Stimulated activated CD8-positive, alpha-beta memory T cell treated with anti-CD3 and anti-CD28 coated beads, Interleukin-7, amount 100 ng/mL, for 4 hours (primary cell): ENCODE measurements at places on chromosomes 11 and 22.

DNA sequence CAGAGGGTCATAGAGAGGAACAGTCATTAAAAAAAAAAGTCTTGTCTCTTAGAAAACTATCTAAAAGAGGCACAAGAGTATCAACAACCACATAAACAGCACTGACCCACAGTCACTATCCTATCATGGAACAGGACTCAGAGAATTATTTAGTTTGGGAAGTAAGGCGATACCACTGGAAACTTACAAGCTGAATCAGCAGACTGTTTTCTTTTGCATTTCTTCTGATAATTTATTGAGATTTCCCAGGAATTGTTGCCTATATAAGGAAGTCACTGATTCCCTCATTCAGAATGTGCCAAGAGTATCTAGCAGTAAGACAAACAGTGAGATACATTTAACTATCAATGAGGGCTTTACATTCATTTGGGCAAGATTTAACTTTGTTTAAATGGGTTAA is 304.1 kb downstream of the GUCY1A2 start:
- no peak for DNase-seq

DNA sequence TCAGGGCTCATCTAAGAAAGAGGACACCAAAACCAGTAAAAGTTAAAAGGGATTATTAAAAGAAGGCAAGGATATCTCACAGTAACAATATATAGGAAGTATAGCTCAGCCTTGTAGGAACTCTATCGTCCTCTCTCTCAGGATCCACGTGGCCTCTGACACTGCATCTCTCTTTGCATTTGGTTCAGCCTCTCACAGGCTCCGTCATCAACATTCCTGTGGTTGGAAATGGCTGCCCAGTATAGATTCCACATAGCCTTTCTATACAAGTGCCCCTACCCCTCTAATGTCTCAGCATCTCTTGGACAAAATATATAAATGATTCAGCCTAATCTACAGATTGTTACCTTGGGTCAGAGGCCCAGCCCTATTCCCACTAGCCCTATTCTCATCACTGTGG is 101.3 kb upstream of the DBX1 start:
- DNase-seq: no peak

- DNase-seq: no peak
Observed at GRCh38 chr11:10205928-10206327, 88.1 kb downstream of the SBF2 start.

- DNase-seq: no peak
Observed at GRCh38 chr11:62472063-62472884, 53.4 kb downstream of the SCGB1A1 start.

- DNase-seq: peak; percentile 75
Observed at GRCh38 chr11:17352950-17353820, 1.6 kb downstream of the NCR3LG1 start.

DNA sequence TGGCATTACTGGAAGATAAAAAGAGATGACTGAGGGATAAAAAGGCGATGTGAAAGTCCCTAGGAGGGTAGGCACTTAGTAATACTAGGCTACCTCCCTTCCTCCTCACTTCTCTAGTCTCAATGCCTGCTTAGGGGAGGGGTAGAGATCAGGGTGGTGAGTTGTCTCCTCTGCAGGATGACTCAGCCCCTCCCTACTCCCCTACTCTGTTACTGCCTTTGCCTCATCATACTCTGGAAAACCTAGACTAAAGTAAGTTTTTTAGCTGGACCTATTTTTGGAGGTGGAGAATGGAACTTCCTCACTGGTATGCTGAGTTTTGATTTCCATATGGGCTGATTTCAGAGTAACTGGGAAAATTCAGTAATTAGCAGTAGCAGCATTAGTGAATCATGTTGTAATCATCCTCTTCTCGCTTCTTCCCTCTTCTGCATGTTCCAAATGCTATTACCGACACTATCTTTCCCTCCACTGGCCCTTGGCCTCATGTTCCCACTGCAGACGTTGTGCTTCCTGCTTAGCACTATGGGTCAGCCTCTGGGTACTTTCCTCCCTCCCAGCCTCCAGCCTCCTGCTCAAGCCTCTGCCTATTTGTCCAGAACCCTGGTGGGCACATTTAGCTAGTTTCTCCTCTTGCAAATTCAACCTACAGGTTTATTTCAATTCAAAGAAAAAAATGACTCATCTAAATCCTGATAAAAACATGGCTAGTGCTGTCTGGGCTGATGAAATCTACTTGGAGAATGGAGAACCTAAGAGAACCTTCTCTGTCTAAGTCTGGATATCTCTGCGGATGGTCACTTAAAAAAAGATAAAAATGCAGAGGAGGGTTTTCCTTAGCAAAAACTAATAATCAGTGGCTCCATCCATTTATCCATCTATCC is 281.7 kb downstream of the ST3GAL4 start:
- DNase-seq: no peak

- DNase-seq: no peak
Observed at GRCh38 chr11:29773656-29774264, 243.1 kb downstream of the KCNA4 start.

- no peak for DNase-seq
Observed at GRCh38 chr11:35014346-35014745, 97.9 kb downstream of the PDHX start.

GRCh38 chr11:33835143-33835878 is 56.6 kb downstream of the LMO2 start:
- no peak for DNase-seq

DNA sequence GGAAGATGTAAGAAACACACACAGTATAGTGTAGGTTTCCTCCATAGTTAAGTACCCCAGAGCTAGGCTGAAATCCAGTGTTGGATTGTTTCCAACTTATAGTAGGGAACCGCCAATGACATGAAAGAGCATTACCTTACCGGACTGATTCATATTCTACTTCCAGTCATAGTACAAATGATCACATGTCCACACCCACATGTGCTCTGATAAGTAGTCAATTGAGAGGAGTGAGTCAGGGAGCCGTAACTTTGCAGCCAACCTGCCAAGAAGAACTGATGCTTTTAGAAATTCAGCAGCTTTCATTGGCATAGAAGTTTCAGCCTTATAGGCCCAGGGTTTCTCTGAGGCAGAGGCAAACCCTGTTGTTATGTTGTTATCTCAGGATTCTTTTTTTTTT is 240.6 kb downstream of the ETS1 start:
- no peak for DNase-seq

DNA sequence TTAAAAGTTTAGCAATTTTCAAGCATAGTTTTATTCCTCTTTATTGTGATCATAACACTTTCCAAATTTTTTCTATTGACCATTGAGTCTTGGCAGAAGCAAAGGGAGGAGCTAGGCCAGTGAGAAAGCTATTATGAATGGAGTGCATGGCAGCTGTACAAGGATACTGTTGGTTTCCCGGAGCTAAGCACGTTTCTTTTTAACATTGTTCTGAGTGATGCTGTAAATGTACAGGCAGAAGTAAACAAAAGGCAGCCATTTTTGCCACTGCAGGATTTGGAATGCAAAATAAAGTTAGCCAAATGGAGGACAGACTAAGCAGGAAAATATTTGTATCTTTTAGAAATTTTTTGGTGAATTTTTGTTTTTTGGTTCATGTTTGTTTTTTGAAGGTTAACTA is 16.2 kb downstream of the CBL start:
- DNase-seq: no peak

- DNase-seq: no peak
Observed at GRCh38 chr11:35084817-35085440, 54.0 kb upstream of the CD44 start.

GRCh38 chr11:68569357-68569756 is 108.8 kb downstream of the PPP6R3 start:
- DNase-seq: no peak

- no peak for DNase-seq
Observed at GRCh38 chr11:69978841-69979614, 99.1 kb upstream of the ANO1 start.

- DNase-seq: no peak
Observed at GRCh38 chr11:68889948-68890446, 13.6 kb downstream of the MRPL21 start.

DNA sequence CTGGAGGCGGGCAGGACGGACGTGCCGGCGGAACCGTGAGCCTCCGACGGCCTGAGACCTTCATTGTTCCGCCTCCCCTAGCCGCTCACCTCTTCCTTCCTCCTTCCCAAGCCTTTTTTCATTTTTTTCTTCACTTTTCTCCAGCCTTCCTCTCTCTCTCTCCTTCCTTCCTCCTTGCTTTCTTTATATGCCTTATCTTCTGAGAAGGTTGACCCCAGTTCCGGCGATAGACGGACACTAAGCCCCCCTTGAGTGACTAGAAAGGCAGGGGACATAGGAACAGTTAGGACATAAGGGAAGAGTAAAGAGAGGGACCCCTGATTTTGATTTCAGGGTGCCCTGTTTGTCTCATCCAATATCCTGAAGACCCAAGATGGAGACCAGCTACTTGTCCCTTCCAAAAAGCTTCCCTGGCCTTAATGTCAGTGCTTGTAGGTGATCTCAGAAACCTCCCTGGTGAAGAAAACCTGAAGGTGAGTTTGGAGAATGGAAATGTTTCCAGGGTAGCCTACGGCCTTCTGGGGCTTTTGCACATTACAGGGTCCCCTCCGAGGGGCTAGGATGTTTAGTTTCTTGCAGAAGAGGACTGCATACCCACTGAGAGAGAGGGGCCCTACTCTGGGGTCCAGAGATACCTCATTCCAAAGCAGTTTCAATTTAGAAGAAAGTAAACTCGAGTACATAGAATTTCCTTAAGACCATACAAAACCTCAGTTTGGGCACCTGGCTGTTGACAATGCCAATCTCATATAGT is 3.5 kb downstream of the ADM start:
- no peak for DNase-seq

GRCh38 chr22:20020533-20021195 is at the start of gene TANGO2:
Gene TANGO2 (plus strand): TSS chr22:20021110. CDS start chr22:20036799, 15,689 bp downstream.
- peak; percentile 91 for DNase-seq

GRCh38 chr22:22944268-22944985 is 56.8 kb downstream of the IGLL5 start:
- no peak for DNase-seq

DNA sequence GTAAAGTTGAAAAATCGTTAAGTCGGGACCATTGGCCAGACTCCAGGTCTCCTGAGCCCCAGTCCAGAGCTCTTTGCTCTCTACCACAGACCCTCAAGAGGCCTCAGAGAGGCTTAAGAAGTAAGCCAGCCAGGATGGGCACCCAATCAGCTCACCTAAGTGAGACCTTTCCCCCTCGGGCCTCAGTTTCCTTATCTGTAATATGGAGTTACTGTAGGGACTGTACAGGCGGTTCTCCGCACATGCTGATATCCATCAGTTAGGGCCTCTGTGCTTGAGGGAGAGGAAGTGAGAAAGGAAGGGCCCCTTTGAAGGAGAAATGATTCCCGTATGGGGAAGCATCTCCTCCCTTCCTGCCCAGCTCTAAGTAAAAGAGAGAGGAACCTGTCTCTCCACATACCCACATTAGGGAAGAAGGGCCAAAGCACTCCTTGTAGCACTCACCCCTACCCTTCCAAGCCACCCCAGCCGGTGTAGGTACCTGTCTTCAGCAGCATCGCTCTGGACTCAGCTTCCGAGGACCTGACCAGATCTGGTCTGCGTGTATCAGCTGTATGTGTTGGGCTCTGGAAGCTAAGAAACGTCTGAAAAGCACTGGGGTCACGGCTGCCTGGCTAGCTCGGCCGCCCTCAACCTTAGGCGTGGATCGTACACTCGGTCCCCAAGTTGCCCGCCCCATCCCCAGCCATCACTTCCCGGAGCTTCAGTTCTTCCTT is 653 bp downstream of the NAGA start:
- DNase-seq: no peak

DNA sequence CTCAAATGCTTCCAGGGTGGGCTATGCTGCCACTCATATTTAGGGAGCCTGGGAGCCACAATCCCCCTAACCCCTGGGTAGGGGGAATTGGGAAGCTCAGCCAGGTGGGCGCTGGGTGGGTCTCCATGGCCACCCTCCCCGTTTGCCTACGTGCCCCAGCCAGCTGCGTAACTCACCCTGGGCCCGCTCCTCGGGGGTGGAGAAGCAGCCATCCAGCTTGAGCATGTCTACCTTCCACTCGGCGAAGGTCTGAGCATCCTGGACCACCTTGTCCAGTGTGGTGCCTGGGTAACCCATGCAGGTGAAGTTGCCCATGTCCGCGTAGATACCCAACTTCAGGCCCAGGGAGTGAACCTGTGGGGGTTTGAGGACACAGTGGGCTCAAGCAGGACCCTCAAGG is 3.7 kb downstream of the NAGA start:
- DNase-seq: no peak

DNA sequence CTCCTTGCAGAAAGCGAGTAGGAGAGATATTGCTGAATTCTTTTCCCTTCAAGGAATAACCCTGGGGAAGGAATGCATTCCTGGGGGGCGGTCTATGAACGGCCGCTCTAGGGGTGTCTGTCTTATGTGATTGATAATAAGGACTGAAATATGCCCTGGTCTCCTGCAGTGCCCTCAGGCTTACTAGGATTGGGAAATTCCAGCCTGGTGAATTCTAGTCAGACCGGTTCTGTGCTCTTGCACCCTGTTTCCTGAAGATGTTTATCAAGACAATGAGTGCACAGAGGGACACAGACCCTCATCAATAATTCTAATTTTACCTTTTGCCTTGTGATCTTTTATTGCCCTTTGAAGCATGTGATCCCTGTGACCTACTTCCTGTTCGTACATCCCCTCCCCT is 140.7 kb downstream of the LUZP2 start:
- no peak for DNase-seq

DNA sequence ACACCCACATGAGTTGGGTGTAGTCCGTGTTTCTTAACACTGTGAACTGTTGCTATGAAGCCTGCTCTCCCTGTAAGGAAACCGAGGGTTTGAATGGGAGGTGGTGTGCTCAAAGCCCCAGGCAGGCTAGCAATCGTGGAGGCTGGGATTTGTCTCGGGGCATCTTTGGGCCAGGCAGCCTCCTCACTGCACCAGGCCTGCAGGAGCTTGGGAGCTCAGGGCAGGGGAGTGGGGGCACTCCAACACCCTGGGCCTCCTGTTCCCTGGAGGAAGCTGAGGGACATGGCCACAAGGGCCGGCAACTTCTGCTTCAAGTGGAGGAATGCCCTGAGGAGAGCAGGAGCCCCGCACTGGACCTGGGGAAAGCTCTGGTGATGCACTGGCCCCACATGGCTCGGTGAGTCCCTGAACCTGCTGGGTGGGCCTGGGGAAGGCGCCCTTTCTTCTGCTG is 164.7 kb upstream of the B3GAT1 start:
- no peak for DNase-seq

- DNase-seq: no peak
Observed at GRCh38 chr11:61545341-61545740, 35.5 kb downstream of the SYT7 start.
